ENCODE measurements at places on chromosomes 16 and 17.

DNA sequence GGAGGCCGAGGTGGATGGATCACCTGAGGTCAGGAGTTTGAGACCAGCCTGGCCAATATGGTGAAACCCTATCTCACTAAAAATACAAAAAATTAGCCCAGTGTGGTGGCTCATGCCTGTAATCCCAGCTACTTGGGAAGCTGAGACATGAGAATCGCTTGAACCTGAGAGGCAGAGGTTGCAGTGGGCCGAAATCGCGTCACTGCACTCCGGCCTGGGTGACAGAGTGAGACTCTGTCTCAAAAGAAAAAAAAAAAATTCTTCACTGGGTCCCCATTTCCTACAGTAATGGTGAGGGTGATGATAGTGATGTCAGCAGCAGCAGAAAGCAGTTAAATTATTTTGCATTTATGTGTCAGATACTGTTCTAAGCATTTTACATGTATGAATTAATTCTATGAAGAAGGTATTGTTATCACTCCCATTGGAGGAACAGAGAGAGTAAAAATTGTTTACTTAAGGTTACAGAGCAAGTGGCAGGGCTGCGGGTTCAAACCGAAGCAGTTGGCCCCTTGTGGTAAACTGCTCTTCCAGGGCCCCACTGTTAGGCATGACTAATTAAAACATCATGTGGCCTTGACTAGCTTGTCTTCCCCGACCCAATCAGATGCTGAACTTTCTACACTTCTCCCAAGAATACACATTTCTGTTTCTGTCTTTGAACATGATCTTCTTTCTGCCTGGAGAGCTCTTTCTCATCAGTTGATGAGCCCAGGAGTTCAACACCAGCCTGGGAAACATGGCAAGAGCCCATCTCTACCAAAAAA is 45.8 kb downstream of the STAT3 start:
- DNase-seq, result no peak

DNA sequence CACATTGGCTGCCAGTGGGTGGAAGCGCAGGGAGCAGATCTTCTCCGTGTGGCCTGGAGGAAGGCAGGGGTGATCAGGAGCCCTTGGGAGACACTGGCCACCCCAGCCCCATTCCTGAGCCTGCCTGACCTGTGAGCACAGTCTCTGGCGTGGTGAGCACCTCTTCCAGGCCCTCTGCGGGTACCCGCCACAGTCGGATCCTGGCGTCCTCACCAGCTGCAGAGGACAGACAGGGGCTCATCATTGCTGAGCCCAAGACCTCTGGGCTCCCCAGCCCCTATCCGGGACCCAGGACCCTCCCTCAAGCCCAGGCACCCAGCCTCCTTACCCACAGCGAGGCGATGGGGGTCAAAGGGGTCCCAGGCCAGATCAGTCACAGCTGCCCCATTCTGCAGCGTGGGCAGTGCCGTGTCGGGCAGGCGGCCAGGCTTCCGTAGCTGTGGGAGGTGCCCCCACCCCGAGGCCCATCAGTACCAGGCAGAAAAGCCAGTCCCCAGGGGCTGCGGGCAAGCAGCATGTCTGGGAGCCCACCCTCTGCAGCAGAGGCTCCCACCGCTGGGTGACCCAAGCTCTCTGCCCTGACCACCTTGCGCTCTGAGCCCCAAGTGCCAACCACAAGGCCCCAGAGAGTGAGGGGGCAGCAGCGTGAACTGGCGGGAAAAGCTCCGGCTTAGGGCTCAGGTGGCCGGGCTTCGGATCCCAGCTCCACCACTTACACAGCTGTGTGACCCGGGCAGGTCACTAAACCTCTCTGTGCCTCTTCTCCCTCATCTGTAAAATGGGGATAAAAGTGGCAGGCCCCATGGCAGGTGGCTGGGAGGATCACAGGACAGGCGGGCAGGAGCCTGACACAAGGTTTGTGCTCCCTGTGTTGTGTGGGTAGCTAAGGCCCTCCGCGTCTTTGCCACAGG is 10.2 kb upstream of the PAM16 start:
- no peak for DNase-seq

DNA sequence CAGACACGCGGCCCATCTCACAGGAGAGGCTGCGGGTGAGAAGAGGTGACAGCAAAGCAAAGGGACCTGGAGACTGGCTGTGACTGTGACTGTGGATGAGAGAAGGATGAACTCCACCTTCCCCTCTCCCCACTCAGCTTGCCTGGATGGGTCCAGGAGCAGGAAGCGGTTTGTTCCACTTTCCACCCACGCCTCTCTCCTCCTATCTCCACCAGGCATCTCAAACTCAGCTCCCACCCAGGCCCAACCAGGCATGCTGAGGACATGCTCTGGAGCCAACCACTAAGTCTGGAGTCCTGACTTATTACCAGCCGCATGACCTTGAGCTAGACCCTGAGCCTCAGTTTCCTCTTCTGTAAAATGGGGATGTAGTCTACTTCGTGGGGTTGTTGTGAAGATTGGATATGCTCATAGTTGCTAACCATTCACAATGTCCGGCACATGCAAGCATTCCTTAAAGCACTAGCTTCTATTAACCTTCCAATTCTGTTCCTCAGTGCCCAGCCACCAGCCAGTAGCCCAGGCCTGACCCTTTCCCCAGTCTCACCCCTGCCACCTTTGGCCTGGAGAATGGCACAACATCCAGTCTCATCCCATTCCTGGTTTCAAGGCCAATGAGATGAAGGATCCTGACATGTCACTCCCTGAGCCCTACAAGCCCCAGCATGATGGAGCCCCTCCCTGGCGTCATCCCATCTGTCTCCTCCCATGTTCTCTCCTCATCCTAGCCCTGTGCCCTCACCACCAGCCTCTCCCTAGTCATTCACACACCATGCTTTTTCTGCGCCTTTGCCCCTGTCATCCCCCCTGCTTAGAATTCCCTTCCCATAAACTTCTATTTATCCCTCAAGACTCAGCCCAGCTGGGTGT is 2.3 kb downstream of the GAS2L2 start:
- no peak for DNase-seq

DNA sequence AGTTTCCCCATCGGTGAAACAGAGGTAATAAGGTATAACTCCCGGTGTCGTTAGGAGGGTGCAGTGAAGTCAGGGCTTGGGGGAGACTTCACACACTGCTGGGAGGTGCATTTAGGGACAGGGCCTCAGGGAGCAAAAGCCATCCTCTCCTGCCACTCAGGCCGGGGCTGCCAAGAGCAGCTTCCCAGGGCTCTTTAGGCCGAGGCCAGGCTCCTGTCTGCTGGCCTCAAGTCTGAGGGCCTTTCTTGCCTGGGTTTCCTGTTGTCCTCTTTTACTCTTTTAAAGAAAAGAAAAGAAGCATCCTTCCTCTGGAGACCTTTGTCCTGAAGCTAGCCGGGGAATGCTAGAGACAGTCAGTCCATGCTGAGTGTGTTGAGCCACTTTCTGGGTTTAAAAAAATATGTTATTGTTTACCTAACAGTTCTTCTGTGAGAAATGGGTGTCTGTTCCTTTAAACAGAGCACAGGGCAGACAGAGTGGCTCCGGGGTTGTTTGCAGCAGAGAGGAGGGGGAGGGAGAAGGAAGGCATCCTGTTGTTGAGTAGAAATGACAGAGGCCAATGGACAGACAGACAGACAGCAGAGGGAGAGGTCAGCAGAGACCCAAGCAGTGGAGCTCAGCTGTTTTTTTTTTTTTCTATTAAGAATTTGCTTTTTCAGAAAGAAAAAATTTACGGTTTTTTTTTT is 79.1 kb downstream of the C17orf67 start:
- DNase-seq, result no peak

DNA sequence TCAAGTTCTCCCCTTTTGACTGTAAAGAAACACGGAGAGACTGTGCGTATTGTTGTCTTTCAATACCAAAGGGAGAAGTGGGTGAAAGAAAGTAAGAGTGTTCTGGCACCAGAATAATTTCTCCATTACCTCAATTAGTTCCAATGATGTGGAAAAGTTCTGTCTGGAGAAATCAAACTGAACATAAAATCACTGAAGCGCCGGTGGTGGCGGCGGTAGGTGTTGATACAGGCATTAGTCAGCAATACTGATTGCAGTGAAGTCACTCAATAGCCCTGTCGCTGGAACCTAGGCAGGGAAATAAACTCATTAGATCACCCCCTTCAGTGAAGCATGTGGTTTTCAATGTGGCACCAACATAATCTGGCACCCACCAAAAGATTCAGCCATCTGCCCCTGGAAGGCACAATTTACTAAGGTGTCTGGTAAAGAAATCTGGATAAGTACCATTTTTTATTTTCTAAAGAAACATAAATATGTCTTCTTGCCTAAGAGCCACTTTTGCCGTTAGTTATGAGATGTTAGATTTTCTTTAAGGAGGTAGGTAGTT is 274.2 kb upstream of the SOX9 start:
- DNase-seq, result no peak

- DNase-seq, result no peak
These were observed 103.1 kb upstream of the HSBP1 start for GRCh38 chr16:83704656-83705055.

- DNase-seq, result no peak
These were observed 80.3 kb downstream of the RBFOX3 start for GRCh38 chr17:79530361-79531105.

GRCh38 chr17:73003487-73003886 is 89.0 kb downstream of the SLC39A11 start:
- no peak for DNase-seq

- no peak for DNase-seq
These were observed 13.1 kb downstream of the UNC13D start for GRCh38 chr17:75831032-75831571.

DNA sequence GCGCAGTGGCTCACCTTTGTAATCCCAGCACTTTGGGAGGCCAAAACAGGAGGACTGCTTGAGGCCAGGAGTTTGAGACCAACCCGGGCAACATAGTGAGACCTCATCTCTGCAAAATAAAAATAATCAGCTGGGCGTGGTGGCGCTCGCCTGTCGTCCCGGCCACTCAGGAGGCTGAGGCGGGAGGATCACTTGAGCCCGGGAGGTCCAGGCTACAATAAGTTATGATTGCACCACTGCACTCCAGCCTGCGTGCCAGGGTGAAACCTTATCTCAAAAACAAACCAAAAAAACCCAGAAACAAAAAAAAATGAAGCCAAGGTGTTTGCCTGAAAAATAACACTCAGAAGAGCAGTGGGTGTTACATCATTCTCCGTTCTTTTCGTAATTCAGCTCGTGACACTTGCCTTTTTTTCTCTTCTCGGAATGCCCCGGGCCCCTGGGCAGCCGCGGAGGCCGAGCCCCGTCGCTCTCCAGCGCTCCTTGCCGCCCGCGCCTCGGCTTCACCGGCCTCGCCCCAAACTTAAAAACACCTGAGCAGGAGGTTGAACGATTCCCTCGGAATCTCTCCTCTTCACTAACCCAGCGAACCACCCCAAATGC is 17.0 kb downstream of the PRCD start:
- no peak for DNase-seq

GRCh38 chr17:64004218-64004770 is 6.1 kb downstream of the PRR29 start:
- no peak for DNase-seq

GRCh38 chr17:82836823-82837357 is 2.9 kb downstream of the ZNF750 start:
- peak; percentile 69 for DNase-seq

- DNase-seq, result no peak
These were observed 36.8 kb downstream of the SOCS1 start for GRCh38 chr16:11219178-11219577.

GRCh38 chr16:47363761-47364160 is 97.1 kb downstream of the ITFG1 start:
- DNase-seq, result no peak

- DNase-seq, result no peak
These were observed 8.7 kb upstream of the PRKCB start for GRCh38 chr16:23827057-23827456.
